ENCODE measurements at places on chromosomes 13 and 19.
A peak's percentile ranks its signal among the peaks of the same experiment; 100 is the strongest.

DNA sequence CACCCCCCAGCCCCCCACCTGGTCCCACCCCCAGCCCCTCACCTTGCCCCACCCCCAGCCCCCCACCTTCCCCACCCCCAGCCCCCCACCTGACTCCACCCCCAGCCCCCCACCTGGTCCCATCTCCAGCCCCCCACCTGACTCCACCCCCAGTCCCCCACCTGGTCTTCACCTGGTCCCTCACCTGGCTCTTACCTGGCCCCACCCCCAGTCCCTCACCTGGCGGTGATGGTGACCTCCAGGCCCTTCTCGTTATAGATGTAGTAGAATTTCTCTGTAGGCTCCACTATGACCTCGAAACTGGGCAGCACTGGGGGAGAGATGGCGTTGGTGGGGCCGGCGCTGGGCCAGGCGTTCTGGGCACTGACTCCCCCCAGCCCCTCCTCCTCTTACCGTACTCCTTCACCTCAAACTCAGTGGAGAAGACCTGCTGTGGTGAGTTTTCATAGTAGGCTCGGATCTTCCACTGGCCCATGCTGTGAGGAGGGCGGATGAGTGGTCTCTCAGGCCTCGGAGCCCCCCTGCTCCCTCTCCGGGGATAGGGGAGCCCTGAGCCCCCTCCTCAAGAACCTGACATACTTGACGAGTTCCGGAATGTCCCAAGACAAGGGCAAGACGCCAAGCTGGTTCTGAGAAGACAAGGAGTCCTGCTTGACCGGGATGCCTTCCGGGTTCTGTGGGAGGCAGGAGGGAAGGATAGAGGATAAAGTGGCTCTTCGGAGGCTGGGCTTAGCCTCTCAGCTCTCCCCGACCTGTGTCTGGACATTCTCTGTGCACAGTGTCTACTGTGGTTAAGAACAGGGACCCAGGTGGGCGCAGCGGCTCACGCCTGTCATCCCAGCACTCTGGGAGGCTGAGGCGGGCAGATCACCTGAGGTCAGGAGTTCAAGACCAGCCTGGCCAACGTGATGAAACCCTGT lies 6.4 kb downstream of the C3 start:
- DNase-seq = no peak

GRCh38 chr19:10543420-10544241 lies at the start of gene ATG4D:
TSS of gene ATG4D (plus strand) at chr19:10543904. CDS start at chr19:10544091, 187 bp downstream.
- peak; percentile 82 for DNase-seq

GRCh38 chr13:84641491-84641890 lies 759.2 kb upstream of the SLITRK1 start:
- DNase-seq = no peak

DNA sequence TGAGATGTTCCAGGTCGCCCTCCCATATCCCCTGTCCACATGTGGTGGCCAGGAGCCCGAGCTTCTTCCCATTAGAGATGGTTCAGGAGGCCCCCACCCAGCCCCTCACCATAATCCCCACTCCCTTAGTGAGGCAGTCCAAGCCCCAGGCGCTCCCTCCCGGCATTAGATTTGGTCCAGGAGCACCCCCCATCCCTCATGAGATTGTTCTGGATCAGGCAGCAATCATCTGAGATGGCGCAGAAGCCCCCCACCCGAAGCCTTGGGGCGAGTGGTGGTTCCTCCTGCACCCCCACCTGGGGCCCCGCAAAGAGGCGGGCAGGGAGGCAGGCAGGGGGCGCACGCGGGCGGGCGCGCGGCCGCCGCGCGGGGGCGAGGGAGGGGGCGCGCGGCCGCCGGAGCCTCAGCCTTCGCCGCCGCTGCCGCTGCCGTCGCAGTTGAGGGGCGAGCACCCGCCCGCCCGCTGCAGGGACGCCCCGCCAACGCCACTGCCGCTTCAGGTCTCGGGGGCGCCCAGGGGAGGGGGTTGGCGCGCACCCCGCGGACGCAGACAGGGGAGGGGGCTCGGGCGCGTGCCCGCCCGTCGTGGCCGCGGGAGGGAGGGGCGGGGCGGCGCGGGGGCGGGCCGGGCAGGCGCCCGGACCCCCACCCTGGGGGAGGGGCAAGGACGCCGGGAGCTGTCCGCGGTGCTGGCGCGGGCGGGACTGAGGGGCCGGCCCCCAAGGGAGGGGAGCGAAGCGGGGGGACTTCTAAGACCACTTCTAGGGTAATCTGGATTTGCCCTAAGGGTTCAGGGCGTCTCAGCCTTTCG lies 46.4 kb upstream of the SHKBP1 start:
- DNase-seq = peak; percentile 21

- no peak for DNase-seq
Observed at GRCh38 chr19:30908262-30908771, 440.9 kb downstream of the TSHZ3 start.

- no peak for DNase-seq
Observed at GRCh38 chr13:43661161-43661830, 125.5 kb downstream of the ENOX1 start.

- no peak for DNase-seq
Observed at GRCh38 chr13:107139006-107139405, 571.1 kb upstream of the ARGLU1 start.

DNA sequence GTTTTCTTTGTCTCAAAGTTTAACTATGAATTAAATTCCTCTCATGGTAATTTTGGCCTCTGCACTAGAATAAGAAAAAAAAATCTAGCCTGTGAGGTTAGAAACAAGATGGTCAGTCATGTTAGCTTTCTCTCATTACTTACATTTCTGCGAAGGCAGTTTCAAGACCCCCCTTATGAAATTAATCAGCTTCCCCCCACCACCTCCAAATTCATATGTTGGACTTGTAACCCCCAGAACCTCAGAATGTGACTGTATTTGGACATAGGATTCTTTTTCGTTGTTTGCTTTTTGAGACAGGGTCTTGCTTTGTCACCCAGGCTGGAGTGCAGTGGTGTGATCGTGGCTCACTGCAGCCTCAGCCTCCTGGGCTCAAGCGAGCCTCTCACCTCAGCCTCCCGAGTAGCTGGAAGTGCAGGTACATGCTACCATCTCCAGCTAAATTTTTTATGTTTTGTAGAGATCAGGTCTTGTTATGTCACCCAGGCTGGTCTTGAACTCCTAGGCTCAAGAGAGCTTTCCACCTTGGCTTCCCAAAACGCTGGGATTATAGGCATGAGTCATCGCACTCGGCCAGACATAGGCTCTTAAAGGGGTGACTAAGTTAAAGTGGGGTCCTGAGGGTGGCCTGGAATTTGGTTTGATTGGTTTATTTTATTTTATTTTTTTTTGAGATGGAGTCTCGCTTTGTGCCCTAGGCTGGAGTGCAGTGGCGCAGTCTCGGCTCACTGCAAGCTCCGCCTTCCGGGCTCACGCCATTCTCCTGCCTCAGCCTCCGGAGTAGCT lies 1.4 kb downstream of the PLA2G4C start:
- DNase-seq = no peak

DNA sequence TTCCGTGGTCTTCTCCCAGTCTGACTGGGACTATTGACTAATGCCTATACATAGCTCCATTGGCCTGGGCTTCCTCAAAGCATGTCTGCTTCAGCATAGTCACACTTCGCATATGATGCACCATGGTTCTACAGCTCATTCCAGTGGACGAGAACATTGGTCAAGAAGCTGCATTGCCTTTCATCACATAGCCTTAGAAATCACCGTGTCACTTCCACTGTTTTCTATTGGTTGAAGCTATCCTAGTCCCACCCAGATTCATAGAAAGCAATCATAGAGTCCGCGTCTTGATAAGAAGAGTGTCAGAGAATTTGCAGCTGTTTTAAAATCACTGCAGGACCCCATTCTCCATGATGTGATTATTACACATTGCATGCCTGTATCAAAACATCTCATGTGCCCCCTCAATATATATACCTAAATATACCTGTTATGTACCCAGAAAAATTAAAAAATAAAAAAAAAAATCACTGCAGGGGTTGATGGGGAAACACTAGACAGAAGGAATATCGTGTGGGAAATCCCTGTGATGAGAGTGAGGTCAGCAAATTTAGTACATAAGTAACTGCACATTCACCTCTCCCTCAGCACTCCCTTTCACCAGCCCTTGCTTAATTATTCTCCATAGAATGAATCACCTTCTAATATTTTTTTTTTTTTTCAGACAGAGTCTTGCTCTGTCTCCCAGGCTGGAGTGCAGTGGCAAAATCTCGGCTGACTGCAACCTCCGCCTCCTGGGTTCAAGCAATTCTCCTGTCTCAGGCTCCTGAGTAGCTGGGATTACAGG lies 2.2 kb upstream of the ARHGAP33 start:
- no peak for DNase-seq

DNA sequence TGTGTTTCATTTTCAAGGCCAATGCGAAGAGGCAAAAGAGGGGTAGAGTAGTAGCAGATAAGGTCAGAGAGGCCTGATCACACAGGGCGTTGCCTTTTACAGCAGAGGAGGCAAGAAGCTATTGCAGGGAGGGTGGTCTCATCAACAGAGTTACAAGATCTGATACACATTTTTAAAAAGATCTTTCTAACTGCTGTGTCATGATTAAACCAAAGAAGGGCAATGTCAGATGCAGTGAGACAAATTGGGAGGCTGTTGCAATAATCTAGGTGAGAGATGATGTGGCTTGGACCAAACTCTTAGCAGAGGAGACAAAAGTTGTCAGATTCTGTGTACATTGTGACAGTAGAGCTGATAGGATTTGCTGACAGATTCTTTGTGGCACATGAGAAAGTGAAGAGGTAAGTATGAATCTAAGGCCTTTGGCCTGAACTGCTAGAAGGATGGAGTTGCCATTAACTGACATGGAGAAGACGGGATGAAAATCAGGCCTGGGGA lies 13.0 kb upstream of the LRRC63 start:
- DNase-seq = no peak

- no peak for DNase-seq
Observed at GRCh38 chr13:83880275-83881139, 1.8 kb downstream of the SLITRK1 start.

DNA sequence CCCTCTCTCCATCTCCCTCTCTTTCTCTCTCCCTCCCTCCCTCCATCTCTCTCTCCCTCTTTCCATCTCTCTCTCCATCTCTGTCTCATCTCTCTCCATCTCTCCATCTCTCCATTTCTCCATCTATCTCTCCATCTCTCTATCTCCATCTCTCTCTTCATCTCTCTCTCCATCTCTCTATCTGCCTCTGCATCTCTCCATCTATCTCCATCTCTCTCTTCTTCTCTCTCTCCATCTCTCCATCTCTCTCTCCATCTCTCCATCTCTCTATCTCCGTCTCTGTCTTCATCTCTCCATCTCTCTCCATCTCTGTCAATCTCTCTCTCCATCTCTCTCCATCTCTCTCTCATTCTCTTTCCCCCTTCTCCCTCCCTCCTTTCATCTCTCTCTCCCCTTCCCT lies 56.1 kb upstream of the NFIC start:
- DNase-seq = no peak

DNA sequence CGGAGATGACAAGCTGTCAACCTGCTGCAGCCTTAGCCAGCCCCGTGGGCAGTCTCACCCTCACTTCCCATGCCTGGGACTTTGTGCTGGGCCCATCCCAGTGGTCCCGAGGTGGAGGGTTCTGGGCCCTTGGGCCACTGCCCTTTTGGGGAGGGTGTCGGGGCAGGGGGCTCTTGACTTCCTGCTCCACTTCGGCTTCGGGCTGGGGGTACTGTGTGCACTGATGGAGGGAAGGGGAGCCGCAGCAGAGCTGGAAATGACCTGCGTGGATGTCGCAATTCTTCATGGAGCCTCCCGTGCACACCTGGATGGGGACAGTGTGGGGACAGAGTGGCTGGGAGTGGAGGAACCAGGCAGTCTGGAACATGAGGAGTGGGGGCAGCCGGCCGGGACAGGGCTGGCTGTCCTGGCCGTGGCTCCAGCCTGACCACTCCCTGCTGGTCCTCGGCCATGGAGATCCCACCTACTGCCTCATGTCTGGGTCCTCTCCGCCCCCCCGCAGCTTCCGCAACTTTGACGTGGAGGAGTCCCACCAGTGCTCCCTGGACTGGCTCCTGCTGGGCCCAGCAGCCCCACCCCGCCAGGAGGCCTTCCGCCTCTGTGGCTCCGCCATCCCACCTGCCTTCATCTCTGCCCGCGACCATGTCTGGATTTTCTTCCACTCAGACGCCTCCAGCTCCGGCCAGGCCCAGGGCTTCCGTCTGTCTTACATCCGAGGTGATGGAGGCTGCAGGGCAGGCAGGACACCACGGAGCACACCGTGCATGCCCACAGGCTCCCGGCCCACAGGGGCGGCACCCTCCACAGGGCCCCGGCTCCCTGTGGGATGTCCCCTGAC lies 10.2 kb downstream of the LRP3 start:
- DNase-seq = no peak
